CD4-positive, alpha-beta memory T cell (primary cell): ENCODE measurements at places on chromosomes 5 and 9. TPM values are rescaled to one million over a fixed set of nuclear protein-coding genes. Genes with fewer than 3 reads are reported as not detected.

GRCh38 chr5:52948418-52949076, 40.6 kb upstream of the ITGA2 start:
- no peaks in the 10 kb centered on the region for H3K27me3 ChIP-seq
- H3K36me3 ChIP-seq = no peaks in the 10 kb centered on the region
- H3K4me1 ChIP-seq = peaks cover 9% of the 10 kb centered on the region
- peak; percentile 67 for DNase-seq
- no peak overlapping the region for H3K4me3 ChIP-seq

- no peak overlapping the region for H3K27ac ChIP-seq
- H3K36me3 ChIP-seq = no peaks in the 10 kb centered on the region
- H3K4me3 ChIP-seq = no peak overlapping the region
- no peak for DNase-seq
- H3K4me1 ChIP-seq = no peaks in the 10 kb centered on the region
Observed at GRCh38 chr5:4700069-4700468, 440.1 kb upstream of the ADAMTS16 start.

- no peaks in the 10 kb centered on the region for H3K36me3 ChIP-seq
- DNase-seq = no peak
- no peak overlapping the region for H3K27ac ChIP-seq
- H3K4me3 ChIP-seq = no peak overlapping the region
- H3K27me3 ChIP-seq = no peaks in the 10 kb centered on the region
Observed at GRCh38 chr5:33524476-33524875, 83.7 kb downstream of the TARS1 start.

DNA sequence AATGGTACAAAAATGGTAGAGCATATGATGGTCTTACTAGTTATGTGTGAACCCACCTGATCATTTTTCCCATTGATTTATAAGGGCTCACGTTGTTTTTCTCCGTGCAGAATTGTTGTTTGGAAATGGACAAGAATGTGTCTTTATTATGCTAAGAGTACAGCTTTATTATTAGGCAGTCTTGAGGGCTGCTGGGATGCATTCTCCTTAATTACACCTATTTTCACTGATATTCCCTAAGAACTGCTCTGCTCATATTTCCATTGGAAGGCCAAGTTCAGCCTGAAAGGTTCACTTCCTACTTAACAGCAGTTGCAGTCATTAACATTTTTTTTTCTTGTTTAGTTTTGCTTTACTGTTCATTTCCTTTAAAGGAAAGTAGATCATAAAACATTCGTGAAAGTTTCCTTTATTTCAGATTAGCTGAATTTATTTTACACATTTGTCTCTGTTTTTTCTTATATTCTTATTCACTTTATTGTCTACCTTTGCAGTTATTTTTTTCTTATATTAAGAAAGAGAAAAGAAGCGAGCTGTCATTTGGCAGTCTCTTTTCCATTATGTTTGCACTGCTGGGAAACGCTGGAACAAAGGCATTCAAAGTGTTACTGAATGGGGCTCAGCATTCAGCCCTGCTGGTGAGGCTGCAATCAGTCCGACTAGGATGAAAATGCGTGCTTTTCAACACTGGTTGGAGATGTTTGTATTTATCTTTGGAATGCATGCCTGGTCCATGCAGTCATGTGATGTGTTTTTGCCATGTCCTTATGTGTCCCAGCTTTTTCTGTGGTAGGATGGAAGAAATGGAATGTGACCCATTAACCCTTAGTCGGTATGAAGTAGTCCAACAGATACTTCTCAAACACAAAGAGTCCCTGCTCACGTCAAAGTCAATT, 602.7 kb upstream of the ZNF608 start:
- H3K36me3 ChIP-seq = no peaks in the 10 kb centered on the region
- H3K27ac ChIP-seq = no peak overlapping the region
- no peak overlapping the region for H3K4me3 ChIP-seq

GRCh38 chr9:134968011-134968822, 50.5 kb upstream of the FCN1 start:
- H3K27me3 ChIP-seq = no peaks in the 10 kb centered on the region
- no peak overlapping the region for H3K27ac ChIP-seq
- no peaks in the 10 kb centered on the region for H3K4me1 ChIP-seq
- DNase-seq = no peak

DNA sequence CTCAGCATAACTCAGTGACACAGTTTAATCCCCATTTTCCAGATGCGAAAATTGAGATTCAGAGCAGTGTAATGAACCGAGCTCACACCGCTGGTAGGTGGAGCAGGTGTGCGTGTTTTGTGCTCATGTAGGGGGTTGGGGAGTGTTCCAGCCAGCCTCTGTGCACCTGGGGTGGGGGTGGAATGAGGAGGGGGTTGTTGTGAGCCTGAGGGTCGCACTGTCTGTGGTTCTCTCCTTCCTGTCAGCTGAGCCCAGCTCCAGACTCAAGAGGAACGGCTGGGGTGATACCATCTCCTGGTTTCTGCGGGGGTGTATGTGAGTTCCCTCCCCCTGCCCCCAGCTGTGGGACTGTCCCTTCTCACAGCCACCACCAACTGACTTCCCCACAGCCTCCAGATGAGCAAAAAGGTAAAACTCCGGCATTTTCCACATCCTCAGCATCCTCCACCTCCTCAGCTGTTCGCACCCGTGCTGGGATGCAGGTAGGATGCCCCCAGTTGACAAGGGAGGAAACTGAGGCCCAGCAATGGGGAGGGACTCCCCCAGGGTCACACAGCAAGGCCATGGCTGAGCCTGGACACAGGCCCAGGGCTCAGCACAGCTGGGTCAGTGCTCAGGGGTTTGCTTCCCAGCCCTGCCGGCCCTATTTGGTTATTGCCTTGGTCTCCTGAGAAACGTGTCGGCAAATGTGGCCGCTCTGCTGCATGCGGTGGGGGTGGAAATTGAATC, 2.1 kb downstream of the SH2D3C start:
- peak overlapping the region; percentile 91 for H3K27ac ChIP-seq
- peak; percentile 80 for DNase-seq
- H3K27me3 ChIP-seq = no peaks in the 10 kb centered on the region
- peaks cover 22% of the 10 kb centered on the region for H3K36me3 ChIP-seq

DNA sequence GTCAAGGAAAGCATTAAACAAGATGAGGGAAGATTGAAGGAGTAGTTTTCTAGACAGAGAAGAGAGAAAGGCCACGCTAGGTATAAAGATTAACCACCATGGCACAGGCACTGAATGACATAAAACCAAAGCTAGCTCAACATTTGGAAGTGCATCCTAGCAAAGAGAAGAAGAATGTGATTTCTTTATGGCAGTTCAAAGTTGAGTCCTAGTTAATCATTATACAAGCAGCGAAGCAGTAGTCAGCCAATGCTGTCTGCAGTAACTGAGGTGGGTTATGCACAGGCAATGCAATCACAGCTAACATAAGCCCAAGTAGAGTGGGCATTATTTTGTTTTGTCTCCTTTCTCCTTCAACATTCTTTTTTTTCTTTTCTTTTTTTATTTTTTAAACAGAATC, 24.0 kb upstream of the ANKRD31 start:
- H3K36me3 ChIP-seq = no peaks in the 10 kb centered on the region
- no peaks in the 10 kb centered on the region for H3K4me1 ChIP-seq
- no peak for DNase-seq
- H3K4me3 ChIP-seq = no peak overlapping the region
- no peaks in the 10 kb centered on the region for H3K27me3 ChIP-seq
- H3K27ac ChIP-seq = no peak overlapping the region

- no peak overlapping the region for H3K4me3 ChIP-seq
- H3K27ac ChIP-seq = peak overlapping the region; percentile 96
- DNase-seq = no peak
- no peaks in the 10 kb centered on the region for H3K27me3 ChIP-seq
Observed at GRCh38 chr9:36153746-36154145, 15.4 kb upstream of the CCIN start.

DNA sequence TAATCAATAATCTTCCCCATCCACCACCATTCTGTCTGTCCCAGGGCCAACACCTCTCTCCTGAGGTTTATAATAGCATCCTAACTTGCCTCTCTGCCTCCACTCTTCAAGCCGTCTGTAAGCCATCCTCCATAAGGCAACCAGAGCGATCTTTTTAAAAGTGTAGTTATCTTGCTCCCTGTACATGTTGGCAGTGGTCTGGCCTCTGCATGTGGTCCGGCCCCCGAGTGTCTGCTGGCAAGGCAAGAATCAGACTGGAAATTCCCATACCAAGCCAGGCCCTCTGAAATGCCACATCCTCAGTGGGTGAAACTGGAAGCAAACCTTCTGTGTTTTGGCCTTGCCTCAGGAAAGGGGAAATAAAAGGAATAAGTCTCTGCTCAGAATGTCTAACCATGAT, 17.0 kb downstream of the TTLL11 start:
- H3K36me3 ChIP-seq = no peaks in the 10 kb centered on the region
- no peaks in the 10 kb centered on the region for H3K4me1 ChIP-seq
- no peaks in the 10 kb centered on the region for H3K27me3 ChIP-seq
- no peak for DNase-seq
- no peak overlapping the region for H3K27ac ChIP-seq

DNA sequence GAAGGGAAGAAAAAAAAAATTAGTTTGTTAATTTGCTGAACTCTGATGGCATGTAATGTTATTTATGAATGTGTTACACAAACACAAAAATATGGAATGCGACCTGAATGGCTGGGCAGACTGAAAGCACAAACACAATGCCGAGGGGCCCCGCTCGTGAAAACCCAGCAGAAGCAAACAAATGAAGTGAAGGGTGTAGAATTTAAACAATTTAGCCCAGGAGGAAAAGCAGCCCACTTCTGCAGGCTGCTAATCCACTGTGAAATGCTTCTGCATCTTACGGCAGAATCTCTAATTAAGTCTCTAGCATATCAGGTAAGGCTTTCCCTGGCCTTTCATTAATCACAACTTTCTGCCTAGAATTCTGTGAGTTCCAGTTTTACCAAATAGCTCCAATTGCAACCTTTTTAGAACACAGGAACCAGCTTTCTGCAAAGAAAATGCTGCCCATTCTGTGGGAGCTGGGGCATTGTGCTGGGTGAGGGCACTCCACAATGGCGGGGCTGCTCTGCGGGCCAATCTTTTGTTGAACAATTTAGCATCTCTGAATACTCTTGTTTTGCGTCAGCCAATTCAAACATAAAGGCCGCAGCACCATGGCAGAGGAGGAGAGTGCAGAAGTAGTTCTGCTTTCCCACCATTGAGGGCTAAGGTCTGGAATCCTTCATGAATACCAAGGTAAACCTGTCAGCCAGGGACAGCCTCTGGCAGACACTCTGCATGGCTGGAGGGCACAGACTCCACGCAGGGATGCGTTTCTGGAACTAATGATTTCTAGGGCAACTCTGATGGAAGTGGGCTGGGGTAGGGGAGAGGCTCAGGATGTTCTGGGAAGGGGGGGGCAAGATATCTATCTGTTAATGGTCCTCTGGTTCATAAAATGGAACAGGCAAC, 66.4 kb downstream of the PTCH1 start:
- H3K27ac ChIP-seq = no peak overlapping the region
- H3K4me1 ChIP-seq = no peaks in the 10 kb centered on the region
- DNase-seq = no peak
- peaks cover 10% of the 10 kb centered on the region for H3K36me3 ChIP-seq
- no peaks in the 10 kb centered on the region for H3K27me3 ChIP-seq
- no peak overlapping the region for H3K4me3 ChIP-seq

The CCNI2 gene
- total RNA-seq = 13.0 TPM

The IL5 gene
- not detected for total RNA-seq

The SNX30 gene
- total RNA-seq = 10.8 TPM
